NCI-H187 (cell line): ENCODE measurements at places on chromosomes 3 and 15.

DNA sequence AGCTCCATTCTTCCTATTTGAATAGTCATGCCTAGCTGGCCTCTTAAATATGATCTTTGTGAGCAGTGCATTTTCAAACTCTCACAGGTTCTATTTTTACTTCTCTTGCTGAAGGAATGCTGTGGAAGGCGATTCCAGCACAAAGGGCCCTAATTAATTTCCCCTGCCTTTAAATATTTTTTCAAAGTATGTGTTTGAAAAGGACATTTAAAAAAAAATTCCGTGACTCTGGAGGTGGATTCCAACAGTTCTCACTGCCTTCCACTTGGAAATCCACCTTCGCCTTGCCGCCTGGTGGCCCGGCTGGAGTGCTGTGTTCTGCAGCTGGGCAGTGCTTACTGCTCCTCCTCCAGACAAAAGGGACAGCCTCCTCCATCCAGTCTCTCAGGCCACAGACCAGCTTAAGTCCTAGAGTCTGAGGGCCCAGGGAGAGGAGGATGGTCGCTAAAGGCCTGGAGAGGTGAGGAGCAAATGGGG is 61.5 kb upstream of the CORO2B start:
- no peak for DNase-seq

DNA sequence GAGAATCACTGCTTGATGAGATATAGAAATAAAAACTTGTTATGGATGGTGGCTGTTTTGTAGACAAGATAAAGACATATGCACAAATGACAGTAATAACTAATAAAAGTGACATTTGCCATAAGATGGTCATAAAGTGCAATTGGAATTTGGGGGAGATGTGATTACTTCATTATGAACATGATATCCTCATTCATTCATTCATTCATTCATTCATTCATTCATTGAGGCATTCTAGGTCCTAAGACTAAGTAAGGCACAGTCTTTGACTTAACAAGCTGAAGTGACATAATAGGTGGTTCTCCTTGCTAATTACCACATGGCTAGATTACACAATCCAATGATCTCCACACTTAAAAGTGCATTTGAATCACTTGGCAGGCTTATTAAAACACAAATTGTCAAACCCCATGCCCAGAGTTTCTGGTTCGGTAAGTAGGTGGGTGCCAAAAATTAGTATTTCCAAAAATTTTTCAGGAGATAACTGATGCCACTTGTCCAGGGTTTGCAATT is 18.9 kb downstream of the RAP2B start:
- no peak for DNase-seq

DNA sequence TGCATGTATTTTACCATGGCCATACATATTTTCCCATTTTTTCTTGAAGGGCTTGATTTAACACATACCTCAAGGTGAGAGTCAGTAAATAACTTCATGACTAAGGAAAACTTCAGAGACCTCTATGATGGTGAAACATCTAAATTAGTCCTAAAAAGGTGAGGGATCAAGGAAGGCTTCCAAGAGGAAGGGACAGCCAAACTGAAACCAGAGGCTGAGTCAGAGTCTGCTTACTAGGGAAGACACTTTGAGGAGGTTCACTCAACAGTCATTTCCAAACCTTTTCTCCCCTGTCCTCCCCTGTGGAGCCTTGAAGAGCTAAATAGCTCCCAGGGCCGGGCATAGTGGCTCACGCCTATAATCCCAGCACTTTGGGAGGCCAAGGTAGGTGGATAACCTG is 206.6 kb downstream of the SHQ1 start:
- no peak for DNase-seq

GRCh38 chr3:126349611-126350501 is 7.4 kb downstream of the KLF15 start:
- no peak for DNase-seq

DNA sequence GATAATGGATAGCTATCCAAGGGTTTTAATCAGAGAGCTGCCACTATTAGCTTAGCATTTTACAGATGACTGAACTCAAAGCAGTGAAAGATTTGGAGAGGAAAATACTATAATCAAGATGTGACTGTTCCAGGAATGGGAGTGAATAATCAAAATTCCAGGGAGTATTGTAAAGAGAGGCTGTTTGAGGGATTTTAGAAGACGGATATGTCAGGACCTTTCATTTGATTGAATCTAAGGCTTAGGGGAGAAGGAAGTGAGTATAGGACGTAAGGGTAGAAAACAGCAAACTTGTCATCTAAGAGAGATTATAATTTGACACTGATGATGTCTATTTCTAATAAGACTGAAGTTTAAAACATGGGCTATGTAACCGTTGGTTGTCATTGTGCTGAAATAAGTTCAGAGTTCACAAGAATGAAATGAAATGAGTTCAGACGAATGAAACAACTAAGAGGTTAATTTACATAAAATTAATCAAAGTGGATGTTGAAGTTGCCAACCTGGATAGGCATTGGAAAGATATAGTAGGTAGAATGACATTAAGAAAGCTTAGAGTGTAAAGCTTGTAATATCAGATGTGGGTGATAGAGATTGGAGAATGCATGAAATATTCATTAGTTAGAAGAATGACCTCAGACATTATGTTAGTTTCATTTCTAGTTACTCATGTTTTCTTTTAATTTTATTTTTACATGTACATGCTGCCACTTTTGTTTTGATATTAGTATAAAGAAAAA is 842.8 kb downstream of the SI start:
- DNase-seq, result no peak

DNA sequence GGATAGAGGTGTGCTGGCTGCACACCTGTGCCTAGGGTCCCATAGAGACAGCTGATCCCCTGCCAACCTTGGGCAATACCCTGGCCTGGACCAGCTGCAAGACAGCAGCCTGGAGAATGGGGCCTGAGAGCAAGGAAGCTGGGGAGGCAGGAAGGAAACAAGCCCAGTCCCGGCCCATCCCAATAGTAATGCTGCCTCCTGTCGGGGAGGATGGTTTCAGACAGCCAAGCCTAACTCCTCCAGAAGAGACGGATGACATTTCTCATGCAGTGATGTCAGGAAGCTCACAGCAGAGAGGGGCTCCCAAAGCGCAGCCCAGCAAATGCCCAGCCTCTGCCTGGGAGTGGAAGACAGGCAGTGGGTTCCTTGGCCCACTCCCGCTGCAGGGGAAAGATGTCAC is 408.8 kb downstream of the OCA2 start:
- no peak for DNase-seq

- no peak for DNase-seq
Observed at GRCh38 chr15:27336676-27337075, 365.7 kb downstream of the GABRG3 start.

DNA sequence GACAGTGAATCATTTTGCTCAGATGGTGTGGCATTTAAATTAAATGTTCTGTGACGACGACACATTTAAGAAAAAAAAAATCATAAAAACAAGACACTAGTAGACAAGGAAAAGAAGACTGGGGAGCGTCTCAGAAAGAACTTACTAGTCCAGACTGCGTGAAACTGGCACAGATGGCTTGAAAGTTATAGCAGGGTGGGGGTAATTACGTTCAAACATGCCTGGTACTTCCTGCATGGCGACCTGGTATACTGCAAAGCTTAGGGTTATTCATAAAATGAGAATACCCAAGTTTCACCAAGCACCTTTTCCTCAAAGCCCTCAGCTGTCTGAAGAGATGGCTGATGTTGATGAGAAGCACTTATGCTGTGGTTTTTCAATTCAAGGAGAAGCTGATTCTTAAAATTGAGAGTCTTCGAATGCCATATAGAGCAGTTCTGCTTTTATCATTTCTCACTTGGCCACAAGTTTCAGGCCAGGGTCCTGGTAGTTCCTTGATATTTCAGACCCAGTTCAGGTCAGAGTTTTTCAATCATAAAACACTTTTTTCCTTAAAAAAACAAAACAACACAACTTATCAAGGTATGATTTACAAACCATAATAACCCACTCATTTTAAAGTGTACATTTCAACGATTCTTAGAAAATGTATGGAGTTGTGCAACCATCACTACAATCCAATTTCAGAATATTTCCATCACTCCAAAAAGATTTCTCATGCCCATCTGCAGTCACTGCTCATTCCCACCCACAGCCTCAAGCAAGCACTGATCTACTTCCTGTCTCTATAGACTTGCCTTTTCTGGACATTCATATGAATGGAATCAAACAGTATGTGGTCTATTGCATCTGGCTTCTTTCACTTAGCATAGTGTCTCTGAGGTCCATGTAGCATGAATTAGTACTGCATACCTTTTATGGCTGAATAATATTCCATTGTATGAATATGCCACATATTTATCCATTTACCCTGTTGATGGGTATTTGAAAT is 24.7 kb downstream of the PCOLCE2 start:
- no peak for DNase-seq

DNA sequence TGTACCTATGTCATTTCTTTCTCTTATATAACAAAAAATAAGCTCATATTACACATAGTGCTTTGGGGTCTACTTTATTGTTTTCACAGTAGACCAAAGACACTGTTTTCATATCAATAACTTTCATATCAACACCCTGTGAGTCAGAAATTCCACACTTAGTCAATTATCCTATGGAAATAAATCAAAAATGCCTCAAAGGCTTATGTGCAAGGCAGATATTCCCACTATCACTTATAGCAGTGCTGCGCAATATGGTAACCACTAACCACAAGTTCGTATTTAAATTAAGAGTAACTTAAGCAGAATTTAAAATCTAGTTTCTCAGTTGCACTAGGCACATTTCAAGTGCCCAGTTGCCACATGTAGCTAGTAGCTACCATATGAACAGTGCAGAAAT is 15.9 kb downstream of the SCG3 start:
- DNase-seq, result no peak

GRCh38 chr3:140736863-140737460 is 59.1 kb downstream of the TRIM42 start:
- no peak for DNase-seq

DNA sequence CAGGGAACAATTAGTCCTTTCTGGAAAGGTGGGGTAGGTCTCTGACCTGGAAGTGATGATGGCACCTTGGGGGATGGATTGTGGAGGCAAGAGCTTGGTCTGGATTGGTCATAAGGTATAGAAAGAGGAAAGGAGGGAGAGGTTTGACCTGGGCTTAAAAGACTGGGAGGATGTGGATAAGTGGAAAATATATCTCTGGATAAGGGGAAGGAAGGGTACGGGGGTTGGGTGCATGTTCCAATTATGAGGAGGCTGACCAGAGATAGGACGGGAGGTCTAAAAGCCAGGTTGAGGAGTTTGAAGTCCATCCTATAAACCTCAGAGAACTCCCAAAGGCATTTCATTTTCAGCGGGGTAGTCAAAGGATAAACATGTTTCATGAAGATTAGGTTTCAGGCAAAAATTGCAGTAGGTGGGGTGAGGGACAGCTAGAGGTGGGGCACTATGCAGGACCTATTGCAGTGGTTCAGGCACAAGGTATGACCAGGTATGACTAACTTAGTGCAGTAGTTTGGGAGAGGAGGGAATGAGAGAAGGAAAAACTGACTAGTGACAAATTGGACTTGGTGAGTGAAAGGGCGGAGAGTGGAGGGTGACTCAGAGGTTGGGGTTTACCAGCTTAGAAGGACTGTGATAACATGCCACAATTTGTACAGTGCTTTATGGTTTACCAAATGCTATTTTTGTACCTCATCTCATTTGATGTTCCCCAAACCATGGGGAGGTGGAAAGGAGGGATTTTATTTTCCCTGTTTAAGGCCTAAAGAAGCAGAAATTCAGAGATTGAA is 10.7 kb downstream of the PDE8A start:
- no peak for DNase-seq

DNA sequence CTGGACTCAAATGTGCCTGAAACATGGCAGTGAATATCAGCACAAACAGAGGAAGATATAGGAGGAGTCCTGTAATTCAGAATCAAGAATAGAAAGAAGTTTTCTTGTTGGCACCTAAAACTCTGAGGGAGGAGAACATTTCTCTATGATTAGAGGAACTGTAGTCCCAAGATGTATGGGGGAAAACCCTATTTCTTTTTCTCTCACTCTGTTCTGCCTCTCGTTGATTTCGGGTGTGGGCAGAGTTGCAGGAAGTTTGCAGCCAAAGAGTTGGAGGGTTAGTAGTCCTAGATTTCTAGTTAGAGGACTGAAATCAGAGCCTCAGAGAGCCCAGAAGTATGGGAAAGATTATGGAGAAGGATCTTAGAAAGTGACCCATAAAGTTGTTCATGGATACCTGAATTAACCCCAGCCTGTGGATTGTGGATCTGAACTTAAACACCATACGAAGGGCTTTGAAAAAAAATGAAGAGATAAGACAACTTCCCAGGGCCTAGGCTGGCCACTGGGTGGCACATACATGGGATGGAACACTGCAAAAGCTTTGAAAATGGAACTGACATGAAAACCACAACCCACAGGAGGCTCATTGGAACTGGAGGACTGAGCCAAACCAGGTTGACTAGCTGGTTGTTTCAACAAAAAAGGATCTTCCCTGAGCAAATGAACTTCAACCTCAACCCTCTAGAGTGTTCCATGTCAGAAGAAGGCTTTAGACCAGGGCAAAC is 34.6 kb downstream of the FMN1 start:
- DNase-seq, result no peak

DNA sequence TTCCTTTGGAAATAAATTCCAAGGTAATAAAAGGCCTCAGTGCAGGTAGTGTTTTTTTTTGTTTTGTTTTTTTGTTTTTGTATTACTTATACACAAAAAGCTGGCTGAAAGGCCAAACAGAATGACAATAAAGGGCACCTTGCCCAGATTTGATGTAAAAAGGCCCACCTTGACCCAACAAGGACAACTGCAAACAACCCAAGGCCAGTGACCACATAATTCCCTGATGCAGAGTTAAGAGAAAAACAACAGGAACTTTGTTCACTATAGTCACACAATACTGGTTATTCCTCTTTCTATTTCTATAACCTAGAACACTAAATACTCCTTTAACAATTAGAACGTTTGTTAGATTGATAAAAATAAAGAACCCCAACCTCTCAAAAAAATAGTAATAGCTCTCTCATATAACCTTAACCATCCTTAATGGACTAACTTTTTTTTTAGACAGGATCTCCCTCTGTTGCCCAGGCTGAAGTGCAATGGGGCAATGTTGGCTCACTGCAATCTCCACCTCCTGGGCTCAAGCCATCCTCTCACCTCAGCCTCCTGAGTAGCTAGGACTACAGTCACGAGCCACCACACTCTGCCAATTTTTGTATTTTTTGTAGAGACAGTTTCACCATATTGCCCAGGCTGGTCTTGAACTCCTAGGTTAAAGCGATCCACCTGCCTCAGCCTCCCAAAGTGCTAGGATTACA is 113.3 kb downstream of the MAGI1 start:
- no peak for DNase-seq

DNA sequence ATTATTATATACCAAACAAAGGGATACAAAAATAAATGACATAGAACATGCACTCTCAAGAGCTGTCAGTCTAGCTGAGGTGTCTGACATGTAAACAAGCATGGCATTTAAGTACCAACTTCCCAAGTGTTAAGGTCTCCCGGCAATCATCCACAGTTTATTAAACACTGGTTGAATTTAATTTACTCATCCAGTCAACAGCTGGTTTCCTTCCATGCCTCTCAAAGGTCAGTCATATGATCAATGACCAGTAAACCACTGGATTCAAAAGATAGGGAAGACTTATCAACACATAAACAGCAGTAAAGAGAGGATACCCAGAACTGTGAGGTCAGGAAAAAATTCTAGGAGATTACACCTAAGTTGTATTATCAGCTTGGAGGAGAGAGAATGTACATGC is 80.4 kb downstream of the ADAM10 start:
- no peak for DNase-seq
